ENCODE measurements at places on chromosomes 12 and 14.

GRCh38 chr12:132773077-132773955, 11.7 kb upstream of the ANKLE2 start:
- H3K36me3 ChIP-seq: peaks cover 14% of the 10 kb centered on the region
- peak overlapping the region; percentile 54 for H3K4me3 ChIP-seq

- H3K27me3 ChIP-seq: peaks cover 8% of the 10 kb centered on the region
- H3K4me3 ChIP-seq: no peak overlapping the region
- H3K36me3 ChIP-seq: no peaks in the 10 kb centered on the region
- H3K27ac ChIP-seq: no peak overlapping the region
- no peak for DNase-seq
These were observed 289.8 kb downstream of the GRIN2B start for GRCh38 chr12:13691598-13691997.

DNA sequence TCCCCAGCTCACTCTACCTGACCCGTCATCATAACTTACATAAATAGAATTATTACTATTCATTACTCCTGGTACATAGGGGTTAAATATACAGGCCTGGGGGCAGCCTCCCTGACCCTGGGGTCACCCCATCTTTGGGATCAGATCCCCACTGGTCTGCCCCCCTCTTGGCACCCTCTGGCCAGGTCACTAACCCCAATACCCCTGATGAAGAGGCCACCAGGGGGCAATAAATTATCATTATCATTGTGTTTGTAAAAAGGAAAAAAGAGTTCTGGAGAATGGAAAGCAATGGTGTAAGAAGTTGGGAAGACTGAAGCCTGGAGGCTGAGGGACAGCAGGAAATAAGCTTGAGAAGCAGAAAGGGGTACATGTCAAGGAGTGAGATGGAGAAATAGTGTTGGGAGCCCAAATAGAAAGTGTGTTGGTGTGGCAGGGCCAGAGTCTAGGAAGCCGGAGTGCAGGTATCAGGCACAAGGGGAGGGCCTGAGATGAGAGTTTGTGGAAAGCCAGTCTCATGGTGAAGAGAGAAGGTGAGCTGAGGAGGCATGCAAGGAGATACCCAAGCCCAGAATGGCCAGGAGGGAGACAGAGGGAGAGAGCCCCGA, 6.1 kb upstream of the AAAS start:
- H3K27me3 ChIP-seq: peaks cover 1% of the 10 kb centered on the region
- DNase-seq: no peak
- no peak overlapping the region for H3K27ac ChIP-seq
- H3K4me3 ChIP-seq: peak overlapping the region; percentile 2
- no peaks in the 10 kb centered on the region for H3K36me3 ChIP-seq

DNA sequence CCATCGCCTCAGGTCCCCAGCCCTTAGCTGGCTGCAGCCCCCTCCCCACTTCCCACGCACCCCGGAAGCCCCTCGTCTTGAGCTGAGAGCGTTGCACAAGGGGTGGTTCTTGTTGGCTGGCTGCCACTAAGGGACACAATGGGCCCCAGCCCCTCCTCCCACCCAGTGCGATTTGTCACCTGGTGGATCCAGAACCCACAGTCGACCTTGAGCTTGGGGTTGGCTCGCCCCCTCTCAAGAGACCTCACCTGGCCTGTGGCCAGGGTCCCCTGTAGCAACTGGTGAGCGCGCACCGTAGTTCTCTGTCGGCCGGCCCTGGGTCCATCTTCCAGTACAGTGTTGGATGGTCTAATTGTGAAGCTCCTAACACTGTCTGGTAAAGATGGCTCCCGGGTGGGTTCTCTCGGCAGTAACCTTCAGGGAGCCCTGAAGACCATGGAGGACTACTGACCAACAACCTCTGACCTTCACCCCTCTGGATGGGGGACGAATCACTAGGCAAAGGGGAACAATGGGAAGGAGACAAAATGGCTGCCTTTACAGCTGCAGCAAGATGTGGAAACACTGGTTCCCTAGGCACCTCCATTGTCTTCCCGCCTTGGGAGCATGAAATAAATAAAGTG, 6.6 kb downstream of the PHB2 start:
- H3K27ac ChIP-seq: peak overlapping the region; percentile 82
- H3K4me3 ChIP-seq: no peak overlapping the region
- H3K4me1 ChIP-seq: peaks cover 66% of the 10 kb centered on the region
- no peak for DNase-seq
- H3K36me3 ChIP-seq: no peaks in the 10 kb centered on the region
- H3K27me3 ChIP-seq: no peaks in the 10 kb centered on the region

DNA sequence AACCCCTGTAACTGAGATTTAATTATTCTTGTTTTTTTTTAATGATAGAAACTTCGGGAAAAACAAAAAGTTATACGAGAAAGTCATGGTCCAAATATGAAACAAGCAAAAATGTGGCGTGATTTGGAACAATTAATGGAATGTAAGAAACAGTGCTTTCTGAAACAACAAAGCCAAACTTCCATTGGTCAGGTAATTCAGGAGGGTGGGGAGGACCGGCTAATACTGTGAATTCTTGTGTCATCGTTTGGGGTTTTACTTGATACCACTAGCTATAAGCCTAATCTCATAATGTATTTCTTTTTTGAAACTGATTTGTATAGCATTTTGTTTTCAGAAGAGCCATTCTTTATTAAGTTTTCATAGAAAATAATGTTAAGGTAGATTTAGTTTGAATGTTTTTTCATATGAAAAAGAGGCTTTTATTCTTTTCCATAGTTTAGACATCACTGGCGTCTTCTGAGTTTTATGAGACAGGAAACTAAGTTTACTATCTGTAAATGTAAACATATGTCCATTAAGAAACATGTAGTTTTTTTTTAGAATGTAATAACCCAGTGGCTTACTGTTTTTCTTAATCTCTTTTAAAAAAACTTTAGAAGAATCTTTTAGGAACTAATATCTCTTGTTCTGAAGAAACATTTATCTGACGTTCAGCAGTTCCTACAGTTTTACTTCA, 62.9 kb upstream of the ATP2A2 start:
- no peaks in the 10 kb centered on the region for H3K27me3 ChIP-seq
- no peak overlapping the region for H3K4me3 ChIP-seq
- H3K36me3 ChIP-seq: no peaks in the 10 kb centered on the region
- no peak overlapping the region for H3K27ac ChIP-seq
- DNase-seq: no peak

GRCh38 chr14:76430475-76430980, 54.6 kb downstream of the ESRRB start:
- peaks cover 7% of the 10 kb centered on the region for H3K27me3 ChIP-seq
- H3K36me3 ChIP-seq: no peaks in the 10 kb centered on the region
- no peaks in the 10 kb centered on the region for H3K4me1 ChIP-seq
- DNase-seq: no peak

DNA sequence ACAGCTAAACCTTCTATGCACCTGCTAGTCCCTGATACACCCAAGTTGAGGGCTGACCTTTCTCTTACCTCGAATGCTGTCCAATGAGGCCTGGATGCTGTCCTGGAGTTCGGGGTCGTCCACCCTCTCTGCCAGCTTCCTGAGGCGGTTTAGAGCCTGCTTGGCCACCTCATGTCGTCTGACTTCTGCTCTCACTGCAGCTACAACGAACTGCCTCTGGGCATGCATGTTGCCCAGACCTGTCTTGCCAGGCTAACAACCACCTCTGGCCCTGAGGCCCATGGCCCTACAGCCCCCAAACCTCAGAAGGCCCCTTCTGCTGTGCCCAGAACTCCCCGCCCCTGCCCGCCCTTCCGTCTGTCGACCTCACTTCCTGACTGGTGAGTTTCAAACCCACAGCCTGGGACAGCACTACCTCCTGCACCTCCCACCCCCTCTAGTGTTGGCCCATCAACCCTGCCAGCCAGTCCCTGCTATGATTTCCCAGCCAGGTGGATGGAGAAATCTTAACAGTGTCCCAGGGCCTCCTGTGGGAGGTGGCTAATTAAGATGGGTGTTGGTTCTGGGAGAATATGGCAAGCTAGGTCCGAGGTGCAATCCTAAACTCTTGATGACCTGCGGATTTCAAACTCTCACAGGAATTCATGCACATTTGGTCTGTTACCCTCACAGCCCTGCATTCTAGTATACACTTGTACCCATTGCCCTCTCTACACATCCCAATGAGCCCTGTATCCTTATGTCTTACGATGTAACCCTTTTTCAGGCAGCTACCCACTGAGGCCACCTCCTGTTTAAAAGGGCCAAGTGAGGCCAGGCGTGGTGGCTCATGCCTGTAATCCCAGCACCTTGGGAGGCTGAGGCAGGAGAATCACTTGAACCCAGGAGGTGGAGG, 2.7 kb upstream of the TSPAN31 start:
- H3K4me3 ChIP-seq: peak overlapping the region; percentile 92
- no peaks in the 10 kb centered on the region for H3K36me3 ChIP-seq
- H3K27ac ChIP-seq: peak overlapping the region; percentile 98
- H3K4me1 ChIP-seq: peaks cover 69% of the 10 kb centered on the region
- peak; percentile 75 for DNase-seq
- H3K27me3 ChIP-seq: no peaks in the 10 kb centered on the region

DNA sequence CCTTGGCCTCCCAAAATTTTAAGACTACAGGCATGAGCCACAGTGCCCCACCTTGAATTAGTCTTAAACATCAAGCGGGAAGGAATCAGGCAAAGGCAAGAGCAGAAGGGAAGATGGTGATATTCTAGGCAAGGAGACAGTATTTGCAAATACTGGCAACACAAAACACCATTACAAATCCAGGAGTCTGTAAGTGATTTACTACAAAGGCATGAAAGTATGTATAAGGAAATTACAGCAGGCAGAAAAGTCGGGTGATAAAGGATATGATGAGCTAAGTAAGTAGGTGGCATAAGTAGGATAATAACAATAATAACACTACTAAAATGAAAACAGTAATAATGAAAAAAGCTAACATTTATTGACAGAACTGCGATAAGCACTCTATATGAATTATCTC, 28.5 kb downstream of the FMNL3 start:
- no peak overlapping the region for H3K27ac ChIP-seq
- DNase-seq: no peak
- peaks cover 58% of the 10 kb centered on the region for H3K4me1 ChIP-seq
- no peaks in the 10 kb centered on the region for H3K36me3 ChIP-seq

GRCh38 chr14:57851354-57851753, 14.5 kb downstream of the SLC35F4 start:
- no peak overlapping the region for H3K4me3 ChIP-seq
- H3K4me1 ChIP-seq: no peaks in the 10 kb centered on the region
- H3K36me3 ChIP-seq: no peaks in the 10 kb centered on the region
- H3K27me3 ChIP-seq: peaks cover 4% of the 10 kb centered on the region

DNA sequence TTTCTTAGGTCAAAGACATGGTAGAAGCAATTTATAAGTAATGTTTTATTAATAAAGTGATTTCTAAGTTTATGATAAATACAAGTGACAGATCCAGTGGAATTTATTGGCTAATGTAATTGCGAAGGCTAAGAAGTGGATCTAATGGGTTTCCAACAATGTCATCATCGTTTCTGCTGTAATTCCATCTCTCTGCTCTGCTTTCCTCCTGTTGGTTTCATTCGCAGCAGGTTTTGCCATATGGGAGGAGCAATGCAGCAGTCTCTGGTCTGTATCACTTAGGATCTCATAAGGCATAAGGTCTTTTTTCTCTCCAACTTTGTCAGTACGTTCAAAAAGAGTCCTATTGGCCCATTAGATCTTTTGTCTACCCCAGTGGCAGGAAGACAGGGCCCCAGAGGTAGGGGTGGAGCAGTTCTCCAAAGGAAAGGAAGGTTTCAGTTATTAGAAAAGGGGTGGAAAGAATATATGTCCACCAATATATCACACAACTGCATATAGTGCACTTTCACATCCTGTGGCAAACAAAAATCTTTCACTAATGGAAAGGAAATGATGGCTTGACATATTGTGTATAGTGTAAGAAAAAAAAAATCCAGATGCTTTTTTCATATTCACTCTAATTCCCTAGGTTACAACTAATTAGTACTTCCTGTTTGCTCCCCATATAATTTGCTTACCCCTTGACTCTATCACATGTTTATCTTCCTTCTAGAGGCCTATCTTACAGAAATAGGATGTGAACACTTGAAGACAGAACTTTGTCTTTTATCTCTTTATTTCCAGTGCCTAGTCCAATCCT, 451.3 kb downstream of the ZFP36L1 start:
- H3K4me3 ChIP-seq: no peak overlapping the region
- DNase-seq: no peak
- H3K36me3 ChIP-seq: no peaks in the 10 kb centered on the region
- H3K27me3 ChIP-seq: no peaks in the 10 kb centered on the region
- peaks cover 15% of the 10 kb centered on the region for H3K4me1 ChIP-seq

DNA sequence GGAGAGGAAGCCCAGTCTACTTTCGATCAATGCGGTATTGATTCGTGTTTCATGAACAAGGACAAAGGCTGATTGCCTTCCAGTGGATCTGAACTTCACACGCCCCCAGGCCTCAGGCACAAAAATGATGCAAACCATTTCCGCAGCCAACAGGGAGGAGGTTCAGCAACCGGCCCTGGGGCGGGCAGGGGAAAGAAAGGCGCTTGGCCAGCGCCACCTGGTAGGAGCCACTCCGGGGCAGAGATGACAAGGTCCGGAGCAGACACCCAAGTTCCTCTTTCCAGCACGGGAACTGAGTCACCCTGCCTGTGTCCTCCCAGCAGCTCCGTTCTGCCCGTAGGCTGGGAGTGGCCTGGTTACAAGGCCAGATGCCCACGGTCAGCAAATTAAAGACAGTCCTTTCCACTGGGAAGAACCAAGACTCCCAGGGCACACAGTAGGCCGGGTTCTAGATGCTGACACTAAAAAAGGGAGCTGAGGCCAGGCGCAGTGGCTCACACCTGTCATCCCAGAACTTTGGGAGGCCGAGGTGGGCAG, 136.3 kb downstream of the SCARB1 start:
- no peaks in the 10 kb centered on the region for H3K4me1 ChIP-seq
- H3K27ac ChIP-seq: no peak overlapping the region
- H3K36me3 ChIP-seq: no peaks in the 10 kb centered on the region
- H3K4me3 ChIP-seq: no peak overlapping the region

DNA sequence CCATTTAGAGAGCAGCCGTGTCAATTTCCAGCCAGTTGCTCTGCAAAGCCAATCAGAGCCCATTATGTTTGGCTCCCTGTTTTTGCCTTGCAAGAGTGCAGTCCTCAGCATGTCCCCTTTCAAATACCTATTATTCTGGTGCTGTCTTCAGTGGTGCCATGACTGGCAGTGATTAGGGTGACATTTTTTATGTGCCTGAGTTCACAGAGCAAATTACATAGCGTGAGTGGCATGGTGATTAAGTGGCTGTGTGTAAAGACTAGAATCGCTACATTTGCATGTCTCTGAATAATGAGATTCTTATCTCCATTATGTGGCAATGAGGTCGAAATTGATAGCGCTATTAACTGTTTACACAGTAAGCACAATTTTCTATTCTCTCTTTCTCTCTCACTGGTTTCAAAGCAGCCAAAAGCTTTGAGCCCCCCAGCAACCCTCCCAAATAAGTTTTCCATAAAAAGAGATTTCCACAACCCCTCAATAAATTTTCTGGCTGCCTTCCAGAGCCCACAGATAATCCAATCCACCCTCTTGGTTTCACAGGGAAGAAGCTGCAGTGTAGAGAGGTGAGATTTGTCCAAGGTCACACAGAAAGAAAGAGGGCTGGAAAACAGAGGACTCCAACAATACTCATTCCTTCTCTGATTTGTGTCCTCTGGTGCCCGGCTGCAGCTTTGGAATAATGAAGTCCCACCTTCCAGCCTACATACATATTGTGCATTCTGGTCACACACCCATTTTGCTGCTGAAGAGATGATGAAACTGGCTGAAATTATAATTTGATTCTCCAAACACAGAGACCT, 58.8 kb upstream of the NUDT4 start:
- no peak overlapping the region for H3K27ac ChIP-seq
- no peak for DNase-seq
- H3K36me3 ChIP-seq: no peaks in the 10 kb centered on the region
- H3K4me1 ChIP-seq: peaks cover 5% of the 10 kb centered on the region
- H3K27me3 ChIP-seq: no peaks in the 10 kb centered on the region

Data from naive thymus-derived CD8-positive, alpha-beta T cell (primary cell).